Central memory CD4-positive, alpha-beta T cell (primary cell): ENCODE measurements at places on chromosomes 5 and 9.

- DNase-seq = no peak
Observed at GRCh38 chr5:61974680-61975079, 331.3 kb upstream of the KIF2A start.

DNA sequence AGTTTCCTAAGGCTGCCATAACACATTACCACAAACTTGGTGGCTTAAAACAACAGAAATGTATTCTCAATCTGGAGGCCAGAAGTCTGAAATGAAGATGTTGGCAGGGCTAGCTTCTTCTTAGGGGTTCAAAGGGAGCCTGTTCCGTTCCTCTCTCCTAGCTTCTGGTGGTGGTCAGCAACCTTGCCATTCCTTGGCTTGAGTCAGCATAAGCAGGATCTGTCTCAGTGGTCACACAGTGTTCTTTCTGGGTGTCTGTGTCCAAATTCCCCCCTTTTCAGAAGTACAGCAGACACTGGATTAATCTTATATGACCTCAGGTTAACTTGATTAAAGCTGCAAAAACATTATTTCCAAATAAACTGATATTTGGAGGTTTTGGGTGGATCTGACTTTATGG, 2.1 kb upstream of the OSMR start:
- DNase-seq = no peak

GRCh38 chr5:138945421-138946240, 70.5 kb upstream of the LRRTM2 start:
- no peak for DNase-seq

GRCh38 chr9:134088063-134088725, 20.4 kb upstream of the BRD3 start:
- DNase-seq = no peak

GRCh38 chr9:131840220-131840619, 100.3 kb upstream of the RAPGEF1 start:
- no peak for DNase-seq

DNA sequence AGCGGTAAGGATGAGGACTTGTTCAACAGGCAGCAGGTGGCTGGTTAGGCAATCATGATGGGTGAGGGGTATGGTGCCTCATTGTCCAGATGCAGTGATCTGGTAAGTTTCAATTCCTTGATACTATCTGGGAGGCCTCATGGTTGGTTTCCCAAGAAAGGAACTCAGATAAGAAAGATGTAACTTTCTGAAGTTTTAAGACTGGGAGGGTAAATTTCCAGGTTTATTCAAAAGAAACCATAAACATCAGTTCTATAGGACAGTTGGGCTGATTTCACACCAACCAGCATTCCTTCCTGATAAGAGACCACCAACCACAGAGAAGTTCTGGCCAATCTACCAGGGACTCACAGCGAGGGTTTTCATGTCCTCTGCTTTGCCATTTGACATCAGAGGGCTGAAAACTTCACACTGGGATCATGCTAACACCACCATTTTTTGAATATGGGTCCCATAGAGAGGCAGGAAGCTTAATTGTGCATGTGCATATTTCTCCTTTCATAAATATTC, 773 bp upstream of the AGGF1 start:
- DNase-seq = no peak

- no peak for DNase-seq
Observed at GRCh38 chr5:1658665-1659064, 134.9 kb upstream of the LPCAT1 start.

- no peak for DNase-seq
Observed at GRCh38 chr5:192691-192969, 1.3 kb downstream of the LRRC14B start.

- DNase-seq = no peak
Observed at GRCh38 chr9:121997791-121998190, 95.3 kb downstream of the TTLL11 start.

GRCh38 chr9:84711936-84712335, 42.4 kb downstream of the NTRK2 start:
- no peak for DNase-seq

DNA sequence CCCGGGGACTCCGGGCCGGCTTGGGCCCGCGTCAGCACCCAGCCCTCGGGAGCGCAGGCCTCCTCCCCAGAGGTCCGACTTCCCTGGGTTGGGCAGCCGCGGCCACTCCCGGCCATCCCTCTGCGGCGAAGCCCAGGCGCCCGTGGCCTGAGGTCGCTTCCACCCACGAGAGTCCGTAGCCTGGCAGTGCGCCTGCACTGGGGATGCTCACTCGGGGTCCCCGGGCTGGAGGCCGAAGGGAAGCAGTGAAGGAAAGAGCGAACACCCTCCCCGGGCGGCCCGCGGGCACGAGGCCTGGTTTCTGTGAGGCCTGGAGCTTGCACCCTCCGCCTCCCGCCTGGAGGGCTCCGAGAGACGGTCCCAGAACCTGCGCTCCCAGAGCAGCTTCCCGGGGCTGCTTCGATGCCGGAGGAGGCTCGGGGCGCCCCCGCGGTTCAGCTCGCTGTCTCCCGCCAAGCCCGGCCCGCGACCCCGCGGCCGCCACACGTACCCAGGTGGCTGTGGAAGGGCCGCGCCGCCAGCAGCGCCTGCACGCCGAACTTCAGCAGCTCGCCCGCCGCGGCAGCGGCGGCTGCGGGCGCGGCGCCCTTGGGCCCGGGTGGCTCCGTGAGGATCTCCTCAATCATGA, 607 bp downstream of the BARX1 start:
- no peak for DNase-seq

DNA sequence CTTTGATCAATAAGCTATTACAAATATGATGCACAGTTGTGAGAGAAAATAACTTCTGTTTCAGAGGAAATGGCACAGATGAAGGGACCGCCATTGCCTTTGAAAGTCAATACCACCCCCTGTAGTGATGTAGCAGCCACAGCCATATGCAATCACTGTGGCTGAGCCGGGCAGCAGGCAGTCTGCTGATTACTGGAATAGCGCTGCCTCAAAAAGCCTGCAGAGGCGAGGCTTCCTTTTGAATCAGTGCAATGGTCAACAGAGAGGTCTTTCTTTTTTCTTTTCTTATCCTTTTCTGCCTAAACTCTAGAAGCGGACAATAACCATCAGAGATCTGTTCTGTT, 265.1 kb upstream of the TAS2R1 start:
- no peak for DNase-seq

GRCh38 chr9:135526730-135527571, 5.7 kb downstream of the LCN1 start:
- no peak for DNase-seq

- DNase-seq = no peak
Observed at GRCh38 chr5:158880483-158881001, 219.2 kb downstream of the EBF1 start.
